D341Med (cell line): ENCODE measurements at places on chromosomes 7 and 10.
A peak's percentile ranks its signal among the peaks of the same experiment; 100 is the strongest.

- DNase-seq, result no peak
Measured at GRCh38 chr7:32147546-32148268, 77.5 kb upstream of the PDE1C start.

DNA sequence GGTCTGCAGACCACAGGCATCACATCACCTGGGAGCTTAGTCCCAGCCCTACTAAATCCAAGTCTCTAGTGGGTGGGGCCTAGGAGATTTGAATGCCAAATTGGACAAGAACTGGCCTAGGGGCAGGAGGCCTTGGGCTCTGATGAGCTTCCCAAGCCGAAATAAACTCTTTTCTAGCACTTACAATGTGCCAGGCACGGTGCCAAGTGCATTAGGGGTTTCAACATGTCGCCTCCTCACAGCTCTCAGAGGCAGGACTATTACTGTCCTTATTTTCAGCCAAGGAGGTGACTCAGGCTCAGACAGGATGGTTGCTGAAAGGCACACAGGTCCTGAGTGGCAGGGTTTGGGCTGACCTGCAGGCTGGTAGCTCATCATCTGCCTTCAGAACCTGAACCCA is 9.2 kb upstream of the CPA1 start:
- no peak for DNase-seq

- DNase-seq, result no peak
Measured at GRCh38 chr10:14184841-14185315, 145.8 kb downstream of the FRMD4A start.

DNA sequence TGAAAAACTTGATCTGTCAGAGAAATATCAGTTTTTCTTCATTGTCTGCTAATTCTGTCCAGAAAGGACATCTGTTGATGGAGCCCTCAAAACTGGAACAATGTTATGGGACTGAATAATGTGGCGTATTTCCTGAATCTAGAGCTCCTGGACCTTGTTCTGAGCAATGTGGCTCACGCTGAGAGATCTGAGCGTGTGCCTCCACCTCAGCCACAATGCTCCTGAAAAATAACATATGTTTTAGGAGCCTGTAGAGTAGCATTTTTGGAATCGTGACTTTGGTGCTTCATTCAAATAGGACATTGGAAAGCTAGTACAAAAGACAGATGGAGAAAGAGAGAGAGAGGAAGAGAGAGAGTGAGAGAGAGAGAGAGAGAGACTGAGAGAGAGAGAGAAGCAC is 110.3 kb downstream of the BMPER start:
- DNase-seq, result no peak

GRCh38 chr7:15515252-15515651 is 46.6 kb downstream of the AGMO start:
- no peak for DNase-seq

GRCh38 chr7:31683445-31684225 is 3.4 kb upstream of the PPP1R17 start:
- peak; percentile 42 for DNase-seq
